Daoy (cell line): ENCODE measurements at places on chromosomes 1 and 21. TPM values are rescaled to one million over a fixed set of nuclear protein-coding genes. Genes with fewer than 3 reads are reported as not detected.

TRIM33 gene
- total RNA-seq, result 33.3 and 36.2 TPM in 2 replicates

SLC25A34 gene
- 0.39 and 0.40 TPM in 2 replicates for total RNA-seq

GRCh38 chr1:22972760-22973159 is at the start of gene LACTBL1:
LACTBL1 (minus strand) TSS chr1:22972866; CDS start chr1:22972316, 550 bp downstream.
- no peak for DNase-seq

- DNase-seq, result no peak
These were observed 55.1 kb downstream of the AGPAT3 start for GRCh38 chr21:43919871-43920801.

- no peak for DNase-seq
These were observed 443.2 kb downstream of the CAMTA1 start for GRCh38 chr1:7228252-7228961.

GRCh38 chr1:105686874-105687690 is 1369.4 kb upstream of the PRMT6 start:
- no peak for DNase-seq

GRCh38 chr1:111739925-111740765 is 950 bp upstream of the INKA2 start:
- DNase-seq, result peak; percentile 68

NBPF3 gene
- total RNA-seq, result 9.3 and 11.6 TPM in 2 replicates

GRCh38 chr1:3367376-3367775 is 87.1 kb upstream of the ARHGEF16 start:
- no peak for DNase-seq

GRCh38 chr21:32368386-32368785 is 24.4 kb downstream of the URB1 start:
- DNase-seq, result no peak

DNA sequence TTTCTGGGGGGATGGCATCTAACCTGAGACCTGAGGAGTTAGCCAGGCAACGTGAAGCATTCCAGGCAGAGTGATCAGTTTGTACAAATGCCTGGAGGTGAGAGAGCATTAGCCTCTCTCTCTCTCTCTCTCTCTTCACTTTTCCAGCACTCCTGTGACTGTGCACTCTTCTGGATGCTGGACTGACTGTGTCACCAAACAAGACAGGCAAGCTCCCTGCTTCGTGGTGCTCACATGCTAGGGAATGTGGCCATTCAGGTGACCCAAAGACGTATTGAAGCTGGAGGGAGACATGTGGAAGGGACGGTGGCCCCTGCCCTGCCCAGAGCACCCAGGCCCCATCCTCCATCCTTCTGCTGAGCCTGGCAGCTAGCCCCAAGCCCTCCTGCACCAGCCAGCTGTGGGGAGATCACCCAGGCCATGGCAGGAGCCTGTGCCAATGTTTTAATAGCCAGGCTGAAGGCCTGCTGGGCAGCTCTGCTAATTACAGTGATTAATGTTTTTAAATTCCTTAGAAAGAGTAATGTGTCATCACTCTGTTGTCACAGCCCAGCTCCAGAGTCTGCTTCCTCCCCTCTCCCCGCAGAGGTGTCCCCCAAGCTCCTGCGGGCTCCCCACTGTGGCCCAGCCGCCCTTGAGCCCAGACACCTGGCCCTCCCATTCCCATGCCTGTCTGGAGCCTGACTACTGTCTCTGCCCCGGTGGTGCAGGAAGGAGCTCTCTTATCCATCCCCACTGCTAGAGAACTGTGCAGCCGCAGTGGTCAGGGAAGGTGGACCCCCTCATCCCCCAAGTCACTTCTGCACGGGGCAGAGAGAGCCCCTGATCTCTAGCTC is 48.9 kb downstream of the UBIAD1 start:
- no peak for DNase-seq

- DNase-seq, result peak; percentile 64
These were observed 1.2 kb upstream of the CAPN2 start for GRCh38 chr1:223711173-223711572.

PGLYRP4 gene
- not detected in 2 replicates for total RNA-seq

DNA sequence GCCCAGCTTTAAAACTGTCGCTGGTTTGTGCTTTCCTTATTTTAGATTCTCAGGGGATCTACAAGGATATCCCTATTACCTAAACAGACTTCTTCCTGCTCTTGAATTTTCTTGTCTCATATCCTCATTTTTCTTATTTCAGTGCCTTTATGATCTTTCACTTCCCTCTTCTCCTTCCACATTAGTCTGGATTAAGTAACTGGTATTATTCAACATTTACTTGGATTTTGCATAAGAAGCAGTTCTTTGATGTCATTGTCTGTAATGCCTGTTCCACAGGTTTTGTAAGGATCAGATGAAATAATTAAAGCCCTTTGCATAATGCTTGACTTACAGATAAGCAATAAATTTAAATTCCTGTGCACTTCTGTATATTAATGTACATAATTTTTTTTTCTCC is 26.5 kb downstream of the CXADR start:
- DNase-seq, result no peak

GRCh38 chr1:9166289-9167235 is 37.7 kb upstream of the GPR157 start:
- DNase-seq, result peak; percentile 94
